NCI-H460 (cell line): ENCODE measurements at places on chromosomes 11 and 22. TPM values are rescaled to one million over a fixed set of nuclear protein-coding genes. Genes with fewer than 3 reads are reported as not detected.

DNA sequence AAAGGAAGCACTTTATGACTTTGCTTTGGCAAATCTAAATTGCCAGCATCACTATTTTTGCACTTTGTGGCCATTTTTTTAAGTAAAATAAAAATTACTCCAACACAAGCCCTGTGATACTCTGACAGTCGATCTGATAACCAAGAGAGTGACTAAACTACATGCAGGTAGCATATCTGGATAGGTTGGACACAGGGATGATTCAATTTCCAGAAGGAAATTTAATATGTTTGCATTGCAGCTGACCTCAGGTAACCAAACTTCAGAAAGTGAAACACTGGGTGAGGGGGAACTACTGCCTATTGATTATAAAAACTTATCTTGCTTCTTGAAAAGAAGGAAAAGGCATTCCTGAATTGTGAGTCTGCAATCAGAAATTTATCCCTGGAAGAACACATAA is 13.9 kb downstream of the OR5B3 start:
- DNase-seq, result no peak

GRCh38 chr11:111923951-111924350 is 5.2 kb downstream of the C11orf52 start:
- no peak for DNase-seq

- DNase-seq, result no peak
Observed at GRCh38 chr11:119115484-119116234, 5.7 kb upstream of the HINFP start.

DNA sequence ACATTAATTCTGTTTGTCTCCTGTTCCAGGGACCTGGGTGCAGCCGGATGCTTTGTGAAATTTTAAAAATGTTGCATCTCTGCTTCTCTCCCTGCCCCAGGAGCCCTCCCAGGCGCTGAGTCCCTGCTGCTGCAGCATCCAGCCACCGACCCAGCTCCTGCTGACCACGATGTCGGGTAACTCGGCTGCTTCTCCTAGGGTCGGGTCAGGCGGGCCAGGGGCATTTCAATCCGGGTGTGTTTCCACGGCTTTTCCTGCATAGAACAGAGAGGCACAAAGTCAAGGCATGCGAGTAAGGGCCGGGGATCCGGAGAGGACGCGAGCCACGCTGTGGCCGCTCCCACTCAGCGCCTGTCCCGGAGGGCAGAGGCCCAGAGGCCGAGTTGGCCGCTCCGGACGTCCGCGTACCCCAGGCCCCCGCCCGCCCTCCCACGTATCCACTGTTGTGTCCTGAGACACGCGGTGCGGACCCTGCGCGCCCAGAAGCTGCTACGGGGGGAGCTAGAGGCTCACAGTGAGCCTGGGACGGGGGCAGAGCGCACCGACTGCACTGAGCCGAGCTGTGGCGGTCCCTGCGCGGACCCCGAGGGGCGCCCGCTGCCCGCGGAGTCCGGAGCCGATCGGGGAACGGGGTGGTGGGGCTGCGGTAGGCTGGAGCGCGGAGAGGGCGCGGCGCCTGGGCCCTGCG is at the start of gene POU2AF3:
Gene POU2AF3, plus strand, starts transcription at position 134 of the 688 bp plus-strand sequence. Its CDS starts 36 bp downstream, at position 170.
- DNase-seq, result no peak

Gene PHOX2A
- total RNA-seq, result not detected in 2 replicates

DNA sequence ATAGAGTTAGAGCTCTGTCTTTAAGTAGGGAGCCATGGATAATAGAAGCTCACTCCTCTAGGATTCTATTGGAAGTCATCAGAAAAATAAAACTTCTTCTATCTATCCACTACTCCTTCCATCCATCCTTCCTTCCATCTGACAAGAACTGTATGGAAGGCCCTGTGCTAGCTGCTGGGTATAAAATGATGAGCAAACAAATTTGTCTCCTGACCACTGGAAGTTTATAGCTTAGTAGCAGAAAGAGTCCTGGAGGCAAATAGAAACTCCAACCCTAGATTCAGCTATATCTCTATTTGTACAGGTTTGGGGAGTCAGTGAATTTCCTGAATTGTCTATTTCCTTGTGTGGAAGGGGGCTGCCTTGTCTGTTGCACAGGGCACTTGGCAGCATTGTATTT is 136.6 kb downstream of the ME3 start:
- DNase-seq, result no peak

Gene GAL3ST1
- 0.30 TPM in 1 of 2 replicates, not detected in the other for total RNA-seq

- DNase-seq, result no peak
Observed at GRCh38 chr22:35479359-35479758, 61.3 kb upstream of the RASD2 start.

Gene OSBP2
- 1.5 and 2.3 TPM in 2 replicates for total RNA-seq

Gene C11orf42
- total RNA-seq, result not detected in 2 replicates

Gene RAG1
- total RNA-seq, result 0.12 and 0.17 TPM in 2 replicates

Gene SGSM1
- total RNA-seq, result 0.26 and 1.1 TPM in 2 replicates

DNA sequence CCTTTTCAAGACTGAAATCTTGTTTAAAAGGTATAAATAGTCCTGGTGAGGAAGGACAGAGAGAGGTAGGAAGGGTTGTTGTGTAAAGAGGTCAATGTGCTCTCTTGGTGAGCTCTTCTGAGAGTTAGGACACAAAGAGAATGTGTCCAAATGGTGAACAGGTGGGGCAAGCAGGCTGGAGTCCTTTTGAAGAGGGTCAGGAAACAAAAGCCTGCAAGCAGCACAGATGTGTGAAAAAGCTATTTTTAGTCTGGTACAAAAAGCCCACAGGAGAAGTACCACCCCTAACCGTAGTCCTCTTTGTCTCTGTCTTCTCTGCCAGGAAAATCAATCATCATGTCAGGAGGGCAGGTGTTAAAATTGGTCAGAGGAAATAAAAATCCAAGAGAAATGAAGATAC is 54.4 kb upstream of the SYN3 start:
- no peak for DNase-seq

- no peak for DNase-seq
Observed at GRCh38 chr22:25062386-25063085, 110.0 kb downstream of the KIAA1671 start.

DNA sequence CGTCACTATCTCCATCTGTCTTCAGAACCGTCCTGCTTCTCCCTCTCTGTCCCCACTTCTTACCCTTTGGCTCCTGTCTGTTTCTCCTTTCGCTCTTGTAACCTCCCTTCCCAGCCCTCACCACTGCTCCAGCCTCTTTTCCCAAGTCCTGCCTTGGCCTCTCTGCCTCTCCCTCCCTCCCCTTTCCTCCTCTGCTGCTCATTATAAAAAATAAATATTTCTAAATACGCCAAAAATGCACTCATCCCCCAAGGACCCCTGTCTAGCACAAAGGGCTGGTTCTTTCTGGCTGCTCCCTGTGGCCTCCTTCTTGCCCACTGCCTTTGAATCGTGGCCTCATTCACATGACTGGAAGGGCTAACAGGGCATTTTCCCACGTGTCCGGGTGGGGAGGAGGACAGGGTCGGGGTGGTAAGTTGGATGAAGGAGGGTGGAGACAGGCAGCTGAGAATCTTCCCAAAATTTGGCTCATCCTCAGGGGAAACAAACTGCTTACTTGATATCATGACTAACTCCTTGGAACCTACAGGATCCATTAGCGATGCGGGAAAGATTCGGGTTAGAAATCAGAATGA is 26.4 kb upstream of the OAF start:
- no peak for DNase-seq

Gene TBX10
- total RNA-seq, result not detected in 2 replicates

Gene CRYBA4
- total RNA-seq, result not detected in 2 replicates

Gene CHST1
- total RNA-seq, result not detected in 2 replicates

Gene ABTB2
- total RNA-seq, result 1.3 and 1.9 TPM in 2 replicates

DNA sequence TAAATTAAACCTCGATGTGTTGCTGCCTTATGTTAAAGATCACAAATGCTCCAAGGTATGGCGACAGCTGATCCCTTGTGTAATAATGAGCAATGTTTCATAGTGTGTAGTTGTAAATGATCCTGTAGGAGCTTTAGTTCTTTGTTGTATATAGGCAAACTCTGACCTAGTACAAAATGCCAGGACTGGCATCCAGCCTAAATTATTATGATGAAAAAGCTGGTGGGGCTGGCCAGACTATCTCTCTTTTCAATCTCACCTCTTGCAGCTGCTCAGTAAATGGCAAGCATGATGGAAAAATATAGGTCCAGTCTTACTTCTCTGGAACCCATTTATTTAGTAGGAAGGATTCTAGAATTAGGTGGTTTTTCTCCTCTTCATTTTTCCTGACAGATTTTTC is 345.1 kb upstream of the C11orf87 start:
- DNase-seq, result no peak

DNA sequence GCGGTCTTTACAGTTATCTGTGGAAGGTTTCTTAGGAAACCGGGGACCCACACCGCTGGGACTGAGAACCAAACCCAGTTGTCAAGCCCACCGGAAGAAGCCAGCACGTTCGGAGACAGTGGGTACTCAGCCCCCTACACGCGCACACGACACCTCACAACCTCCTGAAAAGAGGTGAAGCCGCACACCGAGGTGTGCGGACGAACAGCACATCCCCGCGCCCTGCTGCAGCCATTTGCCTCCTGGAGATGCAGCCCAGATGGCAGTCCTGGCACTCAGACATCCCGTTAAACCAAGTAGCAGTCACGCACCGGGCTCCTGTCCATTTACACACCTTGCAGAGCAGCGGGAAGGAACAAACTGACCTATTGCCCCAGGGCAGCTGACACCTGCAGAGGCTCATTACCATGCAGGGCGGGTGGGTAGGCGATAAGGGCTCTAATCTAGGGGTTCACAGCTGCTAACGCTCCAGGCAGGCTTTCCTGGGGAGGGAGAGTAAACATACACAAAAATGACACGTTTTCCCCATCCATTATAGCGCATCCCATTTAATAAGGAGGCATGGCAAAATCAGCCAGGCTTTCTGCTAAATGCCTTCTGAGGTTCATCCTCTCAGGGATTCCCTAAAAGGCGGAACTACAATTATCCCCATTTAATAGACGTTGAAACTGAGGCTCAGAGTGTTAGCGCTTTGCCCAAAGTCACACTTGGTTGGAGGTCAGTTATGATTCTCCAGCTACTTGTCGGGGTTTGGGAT is 864 bp upstream of the EHBP1L1 start:
- DNase-seq, result no peak

Gene GLB1L3
- total RNA-seq, result 0.54 and 0.61 TPM in 2 replicates

Gene SLC7A4
- total RNA-seq, result not detected in 2 replicates
